ENCODE measurements at places on chromosomes 6 and 20.

- DNase-seq = no peak
These were observed 43.7 kb upstream of the VSX1 start for GRCh38 chr20:25125636-25126035.

DNA sequence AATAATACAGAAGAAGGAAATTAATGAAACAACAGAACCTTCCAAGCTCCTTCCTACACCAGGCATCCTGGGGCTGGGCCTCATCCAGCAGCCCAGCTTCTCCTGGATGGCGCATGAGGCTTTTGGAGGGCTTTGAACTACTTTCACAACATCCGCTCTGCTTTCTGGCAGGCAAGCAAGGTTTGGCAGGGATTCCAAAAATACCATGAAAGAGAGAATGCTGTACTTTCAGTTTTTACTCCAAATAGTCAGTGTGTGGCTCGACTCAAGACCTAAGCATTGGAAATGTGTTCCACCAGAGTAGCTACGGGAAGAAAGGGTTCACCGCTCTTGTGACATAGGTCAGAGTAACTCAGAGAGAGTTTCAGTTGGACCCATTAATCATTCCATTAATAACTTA, 125.4 kb downstream of the OPRM1 start:
- no peak for DNase-seq

DNA sequence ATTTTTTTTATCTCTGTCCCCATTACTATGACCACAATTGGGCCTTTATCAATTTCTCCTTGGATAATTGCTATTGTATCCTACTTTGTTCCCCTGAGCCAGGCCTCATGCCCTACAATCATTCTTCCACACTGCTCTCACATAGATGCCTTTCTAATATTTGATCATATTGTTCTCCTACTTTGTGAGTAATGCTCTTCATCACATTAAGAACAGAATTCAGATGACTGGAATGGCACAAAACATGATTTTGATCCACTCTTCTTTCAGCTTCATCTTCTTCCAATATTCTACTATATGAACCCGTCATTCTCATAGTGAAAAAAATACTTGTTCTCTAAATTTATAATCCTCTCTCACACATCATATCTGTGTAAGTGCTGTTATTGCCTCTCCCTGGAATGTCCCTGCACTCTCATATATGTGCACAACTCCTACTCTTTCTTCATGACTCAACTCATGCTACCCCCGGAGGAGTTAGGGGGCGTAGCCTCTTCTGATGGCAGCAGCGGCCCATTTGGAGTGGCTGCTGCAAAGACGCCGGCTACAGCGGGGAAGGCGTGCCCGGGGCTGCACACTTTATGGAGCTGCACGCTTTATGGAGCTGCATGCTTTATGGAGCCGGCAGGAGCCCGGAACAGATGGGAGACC, 25.3 kb upstream of the HACE1 start:
- DNase-seq = no peak

DNA sequence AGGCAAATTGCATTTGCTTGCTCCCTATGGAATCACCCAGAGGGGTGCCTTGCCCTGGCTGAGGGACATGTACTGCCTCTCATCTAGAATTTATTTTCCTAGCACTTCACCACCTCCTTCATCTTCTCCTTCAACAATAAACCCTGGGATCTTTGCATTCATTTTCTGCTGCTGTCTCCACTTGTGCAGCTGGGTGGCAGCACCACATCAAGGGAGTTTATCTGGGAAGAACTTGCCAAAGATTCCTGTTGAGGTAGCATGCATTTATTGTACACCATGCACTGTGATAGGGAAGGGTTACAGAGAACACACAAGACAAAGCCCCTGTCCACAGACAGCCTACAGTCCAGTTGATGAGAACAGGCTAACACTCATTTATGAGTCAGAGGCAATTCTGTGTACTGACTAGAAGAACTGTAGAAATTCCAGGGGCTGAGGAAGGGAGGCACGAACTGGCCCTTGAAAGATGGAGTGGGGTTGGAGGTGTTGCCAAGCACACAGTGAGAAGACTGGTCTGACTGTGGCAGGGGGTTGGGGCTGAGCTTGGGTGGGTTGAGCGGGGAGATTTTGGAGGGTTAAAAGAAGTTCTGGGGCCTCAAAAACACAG, 17.5 kb downstream of the C20orf173 start:
- DNase-seq = no peak

DNA sequence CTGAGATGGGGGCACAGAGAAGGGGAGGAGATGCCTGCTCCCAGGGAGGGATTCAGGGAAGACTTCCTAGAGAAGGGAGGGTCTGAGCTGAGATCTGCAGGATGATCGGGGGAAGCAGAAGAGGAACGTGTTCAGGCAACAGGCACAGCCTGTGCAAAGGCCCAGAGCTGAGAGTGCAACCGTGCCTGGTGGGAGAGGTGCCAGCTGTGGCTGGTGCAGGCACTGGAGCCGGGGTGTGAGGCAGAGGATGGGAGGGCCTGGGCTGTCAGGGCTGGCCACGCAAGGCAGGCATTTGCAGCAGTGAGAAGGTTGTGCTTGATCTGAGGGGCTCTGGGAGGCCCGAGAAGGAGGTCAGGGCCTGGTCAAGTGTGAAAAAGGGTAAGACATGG, 27.7 kb downstream of the PTGIS start:
- DNase-seq = no peak

GRCh38 chr20:32894026-32894483, 35.3 kb downstream of the EFCAB8 start:
- DNase-seq = no peak

DNA sequence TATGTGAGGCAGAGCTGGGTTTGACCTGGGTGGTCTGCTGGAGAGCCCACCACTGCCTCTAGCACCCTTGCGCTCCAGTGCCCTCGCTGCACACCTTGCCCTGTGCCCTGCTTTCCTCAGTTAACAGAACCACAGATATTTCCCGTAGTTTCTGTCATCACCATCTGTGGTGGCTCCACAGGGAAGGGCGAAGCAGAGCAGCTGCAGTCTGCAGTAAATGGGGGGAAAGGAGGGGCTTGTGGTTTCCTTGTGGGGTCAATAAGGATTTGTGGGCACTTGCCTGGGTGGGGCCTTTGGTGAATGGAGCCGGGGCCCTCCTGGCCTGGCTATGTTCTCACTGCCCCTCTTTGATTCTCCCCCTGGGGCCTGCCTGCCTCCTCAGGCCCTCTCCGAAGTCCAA, 21.2 kb upstream of the CCDC167 start:
- DNase-seq = no peak

GRCh38 chr20:32110173-32110704, 725 bp downstream of the TM9SF4 start:
- no peak for DNase-seq

DNA sequence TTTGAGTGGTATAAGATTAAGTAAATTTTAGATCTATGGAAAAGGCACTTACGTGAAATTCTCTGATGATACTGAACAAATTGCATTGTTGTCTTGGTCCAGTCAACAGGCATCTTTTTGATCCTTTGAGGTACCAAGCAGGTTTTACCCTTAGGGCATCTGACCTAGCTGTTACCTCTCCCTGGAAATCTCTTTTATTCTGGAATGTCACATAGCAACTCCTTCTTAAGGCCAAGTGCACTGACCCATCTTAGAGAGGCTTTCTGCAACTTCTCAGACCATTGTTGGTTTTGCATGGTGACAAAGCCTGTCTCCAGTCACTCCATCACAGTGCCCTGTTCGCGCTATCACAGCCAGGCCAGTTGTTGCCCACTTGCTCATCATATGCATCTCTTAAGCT, 42.0 kb downstream of the TPD52L1 start:
- DNase-seq = no peak

GRCh38 chr6:108476376-108476775, 84.3 kb upstream of the FOXO3 start:
- no peak for DNase-seq

GRCh38 chr20:47350691-47351545, 5.6 kb downstream of the ZMYND8 start:
- no peak for DNase-seq

- no peak for DNase-seq
These were observed 7.8 kb downstream of the MDC1 start for GRCh38 chr6:30709101-30709868.

GRCh38 chr6:144951730-144952437, 666.7 kb downstream of the UTRN start:
- DNase-seq = no peak

- no peak for DNase-seq
These were observed 33.7 kb downstream of the MTHFD1L start for GRCh38 chr6:150899231-150899630.

- no peak for DNase-seq
These were observed 48.2 kb downstream of the FRK start for GRCh38 chr6:116012471-116012949.

DNA sequence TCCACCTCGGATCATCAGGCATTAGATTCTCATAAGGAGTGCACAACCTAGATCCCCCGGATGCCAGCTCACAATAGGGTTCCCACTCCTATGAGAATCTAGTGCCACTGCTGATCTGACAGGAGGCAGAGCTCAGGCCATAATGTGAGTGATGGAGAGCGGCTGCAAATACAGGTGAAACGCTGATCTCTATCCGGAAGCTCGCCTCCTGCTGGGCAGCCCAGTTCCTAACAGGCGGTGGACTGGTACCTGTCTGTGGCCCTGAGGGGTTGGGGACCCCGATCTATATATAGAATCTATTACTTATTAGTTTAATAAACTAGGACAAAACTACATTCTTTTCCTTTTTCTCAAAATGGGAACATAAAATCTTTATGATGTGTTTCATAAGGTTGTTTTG, 741.9 kb downstream of the RFPL4B start:
- no peak for DNase-seq

DNA sequence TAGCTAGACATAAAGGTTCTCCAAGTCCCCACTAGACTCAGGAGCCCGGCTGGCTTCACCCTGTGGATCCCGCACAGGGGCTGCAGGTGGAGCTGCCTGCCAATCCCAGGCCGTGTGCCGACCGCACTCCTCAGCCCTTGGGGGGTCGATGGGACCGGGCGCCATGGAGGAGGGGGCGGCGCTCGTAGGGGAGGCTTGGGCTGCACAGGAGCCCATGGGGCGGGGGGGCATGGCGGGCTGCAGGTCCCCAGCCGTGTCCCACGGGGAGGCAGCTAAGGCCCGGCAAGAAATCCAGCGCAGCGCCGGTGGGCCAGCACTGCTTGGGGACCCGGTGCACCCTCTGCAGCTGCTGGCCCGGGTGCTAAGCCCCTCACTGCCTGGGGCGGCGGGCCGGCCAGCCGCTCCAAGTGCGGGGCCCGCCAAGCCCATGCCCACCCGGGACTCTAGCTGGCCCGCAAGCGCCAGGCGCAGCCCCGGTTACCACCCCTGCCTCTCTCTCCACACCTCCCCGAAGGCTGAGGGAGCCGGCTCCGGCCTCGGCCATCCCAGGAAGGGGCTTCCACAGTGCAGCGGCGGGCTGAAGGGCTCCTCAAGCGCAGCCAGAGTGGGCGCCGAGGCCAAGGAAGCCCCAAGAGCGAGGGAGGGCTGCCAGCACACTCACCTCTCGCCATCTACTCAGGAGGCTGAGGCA, 26.5 kb upstream of the ID1 start:
- no peak for DNase-seq

- no peak for DNase-seq
These were observed 48.6 kb downstream of the TCP11 start for GRCh38 chr6:35092362-35093117.

DNA sequence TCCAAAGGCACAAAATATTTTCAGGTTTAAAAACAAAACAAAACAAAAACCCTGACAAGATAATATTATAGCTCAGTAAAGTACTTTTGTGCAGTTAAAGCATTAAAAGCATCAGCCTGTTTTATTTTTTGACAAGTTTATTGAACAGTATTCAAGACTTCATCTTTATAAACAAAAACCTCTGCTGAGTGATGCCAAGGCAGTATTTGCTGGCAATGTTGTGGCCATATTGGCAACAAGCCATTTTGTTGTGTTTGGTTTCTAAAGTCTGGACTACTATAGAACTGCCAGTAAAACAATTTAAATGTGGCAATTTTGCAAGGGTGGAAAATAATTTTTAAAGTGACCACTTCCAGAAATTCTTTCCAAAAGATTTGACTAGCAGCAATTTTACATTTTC, 15.9 kb downstream of the CPNE1 start:
- no peak for DNase-seq

DNA sequence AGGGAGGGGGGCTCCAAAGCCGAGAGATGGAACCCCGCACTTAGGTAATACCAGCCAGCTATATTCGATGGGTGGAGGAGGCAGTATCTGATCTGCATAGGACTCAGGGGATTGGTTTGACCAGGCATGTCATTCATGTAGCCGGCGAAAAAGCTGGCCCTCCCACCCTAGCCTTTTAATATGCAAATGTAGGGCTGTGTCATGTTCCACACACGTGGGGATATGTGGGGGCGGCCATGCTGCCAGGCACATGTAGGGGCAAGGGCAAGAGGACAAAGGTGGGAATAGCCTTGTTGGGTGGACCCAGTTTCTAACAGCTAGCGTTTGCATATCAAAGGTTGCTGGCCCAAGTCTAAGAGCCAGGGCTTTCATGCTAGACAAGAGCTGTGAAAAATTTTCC, 39.1 kb upstream of the DDR1 start:
- no peak for DNase-seq

All from stimulated activated CD4-positive, alpha-beta T cell treated with anti-CD3 and anti-CD28 coated beads, Interleukin-2, amount 100 ng/mL, for 24 hours (primary cell).